ENCODE measurements at places on chromosomes 13 and 19.

- DNase-seq, result no peak
Observed at GRCh38 chr13:106527826-106528225, 7.6 kb downstream of the EFNB2 start.

DNA sequence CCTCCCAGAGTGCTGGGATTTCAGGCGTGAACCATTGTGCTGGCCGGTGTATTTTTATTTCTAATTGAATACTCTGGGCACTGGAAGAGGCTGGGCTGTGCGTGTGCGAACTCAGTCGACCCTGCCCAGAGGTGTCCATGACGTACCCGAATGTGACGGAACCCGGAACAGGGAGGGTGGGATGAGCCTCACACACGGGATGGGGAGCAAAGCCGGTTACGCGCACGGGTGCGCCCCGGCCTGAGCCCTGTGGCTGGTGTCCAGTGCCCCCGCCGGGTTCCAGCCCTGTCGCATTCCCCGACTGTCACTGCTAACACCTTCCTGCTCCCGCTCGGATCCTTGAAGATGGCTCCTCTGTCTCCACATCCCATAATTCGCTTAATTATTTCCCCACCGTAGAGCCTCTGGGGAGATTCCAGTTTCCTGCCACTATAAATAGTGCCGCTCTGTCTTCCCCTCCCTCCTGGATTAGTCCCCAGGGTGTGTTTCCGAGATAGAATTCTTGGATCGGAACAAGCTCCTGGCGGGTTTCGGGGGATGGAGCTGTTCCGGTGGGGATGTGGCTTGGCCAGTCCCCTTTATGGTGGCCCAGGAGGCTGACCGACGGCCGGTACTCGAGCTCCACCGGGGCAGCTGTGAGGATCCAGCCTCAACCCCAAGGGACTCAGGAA lies 22.0 kb downstream of the SBNO2 start:
- DNase-seq, result no peak

DNA sequence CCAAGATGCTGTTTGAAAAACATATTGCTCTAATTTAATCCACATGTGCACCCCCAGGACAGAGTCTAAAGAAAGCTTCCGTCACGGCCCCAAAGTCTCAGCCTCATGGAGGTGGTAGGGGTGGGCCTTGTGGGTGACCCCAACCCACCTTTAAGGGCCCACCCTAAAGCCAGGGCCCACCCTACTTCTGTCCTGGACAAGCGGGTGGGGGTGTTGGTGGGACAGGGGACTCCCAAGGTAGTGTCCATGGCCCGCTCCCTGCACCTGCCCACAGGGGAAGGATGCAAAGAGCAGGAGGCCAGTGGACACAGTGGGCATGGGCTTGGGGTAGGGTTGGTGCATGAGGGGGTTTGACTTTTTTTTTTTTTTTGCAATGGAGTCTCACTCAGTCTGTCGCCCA lies 66.8 kb downstream of the KCTD15 start:
- no peak for DNase-seq

- DNase-seq, result no peak
Observed at GRCh38 chr13:57634839-57635165, 3.3 kb downstream of the PCDH17 start.

DNA sequence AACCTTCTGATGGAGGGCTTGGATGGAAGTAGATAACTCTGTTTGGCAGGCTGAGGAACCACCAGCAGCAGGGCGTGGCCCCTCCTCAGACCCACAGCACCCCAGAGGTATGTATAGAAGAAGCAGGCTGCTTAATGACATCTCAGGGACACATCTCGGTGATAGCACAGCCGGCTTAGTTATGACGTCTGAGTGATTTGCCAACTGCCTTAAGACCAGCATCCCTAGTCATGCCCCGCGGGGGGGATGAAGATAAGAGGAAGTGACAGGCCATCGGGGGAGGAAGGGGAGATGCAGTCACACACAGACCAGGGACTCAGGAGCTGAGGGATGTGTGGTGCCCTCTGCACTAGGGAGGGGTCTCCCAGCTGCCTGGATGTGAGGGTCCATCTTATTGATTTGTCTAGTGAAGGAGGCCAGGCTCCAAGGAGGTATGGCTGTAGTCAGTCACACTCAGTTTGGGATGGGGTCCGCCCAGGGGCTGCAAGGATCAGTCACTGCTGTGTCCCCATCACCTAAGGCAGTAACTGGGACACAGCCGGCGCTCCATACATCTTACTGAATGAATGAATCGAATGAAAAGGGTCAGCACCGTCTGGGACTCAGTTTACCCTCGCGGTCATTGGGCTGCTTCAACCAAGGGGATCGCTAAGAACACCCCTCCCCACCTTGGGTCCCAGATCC lies 19.2 kb upstream of the ERCC1 start:
- DNase-seq, result no peak

GRCh38 chr13:50766013-50766412 lies 77.5 kb downstream of the DLEU7 start:
- no peak for DNase-seq

DNA sequence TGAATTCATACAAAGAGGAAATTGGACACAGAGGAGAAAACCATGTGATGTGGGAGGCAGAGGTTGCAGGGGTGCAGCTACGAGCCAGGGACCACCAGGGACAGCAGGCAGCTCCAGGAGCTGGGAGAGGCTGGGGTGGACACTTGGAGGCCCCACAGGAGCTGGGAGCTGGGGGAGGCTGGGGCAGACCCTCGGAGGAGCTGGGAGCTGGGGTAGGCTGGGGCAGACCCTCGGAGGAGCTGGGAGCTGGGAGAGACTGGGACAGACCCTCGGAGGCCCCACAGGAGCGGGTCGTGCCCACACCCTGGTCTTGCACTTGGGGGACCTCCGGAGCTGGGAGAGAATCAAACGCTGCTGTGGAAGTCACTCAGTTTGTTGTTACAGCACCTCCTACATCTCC lies 141.7 kb downstream of the SOX1 start:
- DNase-seq, result no peak

DNA sequence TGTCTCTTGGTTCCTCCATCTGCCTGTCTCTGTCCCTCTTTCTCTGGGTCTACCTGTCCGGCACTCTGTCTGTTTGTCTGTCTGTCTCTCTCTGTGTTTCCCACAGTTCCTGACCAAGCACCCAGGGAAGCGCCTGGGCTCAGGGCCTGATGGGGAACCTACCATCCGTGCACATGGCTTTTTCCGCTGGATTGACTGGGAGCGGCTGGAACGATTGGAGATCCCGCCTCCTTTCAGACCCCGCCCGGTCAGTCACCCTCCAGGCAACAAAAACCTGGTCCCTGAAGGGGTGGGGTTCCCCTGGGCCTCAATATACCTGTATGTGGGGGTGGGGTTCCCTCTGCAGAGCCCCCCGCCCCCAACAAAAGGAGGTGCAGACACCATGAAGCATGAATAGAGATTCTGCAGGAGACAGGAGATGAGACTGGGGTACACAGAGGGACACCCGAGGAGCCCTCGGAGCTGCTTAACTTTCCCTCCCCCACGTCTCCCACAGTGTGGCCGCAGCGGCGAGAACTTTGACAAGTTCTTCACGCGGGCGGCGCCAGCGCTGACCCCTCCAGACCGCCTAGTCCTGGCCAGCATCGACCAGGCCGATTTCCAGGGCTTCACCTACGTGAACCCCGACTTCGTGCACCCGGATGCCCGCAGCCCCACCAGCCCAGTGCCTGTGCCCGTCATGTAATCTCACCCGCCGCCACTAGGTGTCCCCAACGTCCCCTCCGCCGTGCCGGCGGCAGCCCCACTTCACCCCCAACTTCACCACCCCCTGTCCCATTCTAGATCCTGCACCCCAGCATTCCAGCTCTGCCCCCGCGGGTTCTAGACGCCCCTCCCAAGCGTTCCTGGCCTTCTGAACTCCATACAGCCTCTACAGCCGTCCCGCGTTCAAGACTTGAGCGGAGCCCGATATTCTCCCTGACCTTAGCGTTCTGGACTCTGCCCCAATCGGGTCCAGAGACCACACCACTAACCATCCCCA lies 2.6 kb upstream of the CACNG7 start:
- DNase-seq, result peak; percentile 34

GRCh38 chr13:104616990-104617389 lies 1550.8 kb upstream of the SLC10A2 start:
- no peak for DNase-seq

DNA sequence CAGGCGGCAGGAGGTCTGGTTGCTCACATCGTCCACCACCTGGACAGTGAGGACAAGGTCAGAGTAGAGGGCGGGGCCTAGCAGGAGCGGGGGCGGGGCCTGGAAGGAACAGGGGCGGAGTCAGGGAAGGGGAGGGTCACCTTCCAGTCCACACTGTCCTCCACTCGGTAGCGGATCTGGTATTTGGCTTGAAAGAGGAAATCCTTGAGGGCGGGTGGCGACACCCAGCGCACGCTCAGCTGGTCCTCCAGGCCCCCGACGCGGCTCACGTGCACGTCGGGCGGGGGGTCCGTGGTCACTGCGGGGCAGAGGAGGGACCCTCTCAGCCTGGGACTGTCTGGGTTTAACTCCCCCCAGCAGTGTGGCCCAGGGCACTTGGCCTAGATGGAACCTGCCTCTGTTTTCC lies 8.2 kb downstream of the REX1BD start:
- DNase-seq, result no peak

DNA sequence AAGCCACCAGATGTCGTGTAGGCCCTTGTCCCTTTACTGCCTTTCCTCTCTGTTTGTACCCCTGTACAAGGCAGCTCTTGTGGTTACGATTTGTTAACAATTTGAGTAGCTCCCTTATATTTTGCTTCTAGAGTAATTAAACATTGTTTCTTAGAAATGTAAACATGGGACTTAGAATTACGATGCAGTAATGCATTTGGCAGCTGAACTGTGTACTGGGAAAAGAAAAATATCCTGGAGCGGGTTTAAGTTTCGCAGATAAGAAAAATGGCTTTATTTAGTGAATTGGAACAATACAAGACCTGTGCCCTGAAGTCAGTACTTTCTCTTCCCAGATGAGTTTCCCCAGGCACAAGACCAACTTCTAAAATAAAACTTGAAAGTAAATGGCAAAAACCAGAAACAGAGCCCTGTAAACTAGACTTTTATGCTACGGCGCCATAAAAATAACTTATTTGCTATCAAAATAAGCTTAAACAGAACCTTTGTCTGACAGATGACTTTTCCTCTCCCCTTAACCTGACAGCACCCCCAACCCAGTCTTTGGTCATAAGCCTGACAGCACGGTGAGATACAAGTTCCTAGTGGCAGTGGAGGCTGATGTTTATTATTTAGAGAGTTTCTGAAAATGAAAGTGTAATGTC lies 63.0 kb downstream of the LRCH1 start:
- no peak for DNase-seq

DNA sequence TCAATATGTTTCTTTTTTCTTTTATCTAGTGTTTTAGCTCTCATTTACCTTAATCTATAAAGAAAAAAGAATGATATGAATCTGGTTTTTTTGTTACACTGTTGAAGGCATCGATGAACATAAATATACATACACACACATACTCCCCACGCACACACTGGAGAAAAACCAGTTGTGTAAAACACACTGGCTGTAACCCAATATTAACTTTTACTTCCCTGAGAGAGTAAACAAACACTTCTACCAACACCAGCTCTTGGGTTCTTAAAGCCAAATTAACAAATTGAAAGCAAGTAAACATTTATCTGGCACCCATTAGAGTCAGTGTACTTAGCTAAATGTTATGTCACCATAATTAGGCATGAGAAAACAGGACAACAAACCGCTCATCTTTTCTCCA lies 145.7 kb downstream of the ABCC4 start:
- DNase-seq, result no peak

GRCh38 chr19:13077240-13077639 lies 25.4 kb downstream of the LYL1 start:
- no peak for DNase-seq

DNA sequence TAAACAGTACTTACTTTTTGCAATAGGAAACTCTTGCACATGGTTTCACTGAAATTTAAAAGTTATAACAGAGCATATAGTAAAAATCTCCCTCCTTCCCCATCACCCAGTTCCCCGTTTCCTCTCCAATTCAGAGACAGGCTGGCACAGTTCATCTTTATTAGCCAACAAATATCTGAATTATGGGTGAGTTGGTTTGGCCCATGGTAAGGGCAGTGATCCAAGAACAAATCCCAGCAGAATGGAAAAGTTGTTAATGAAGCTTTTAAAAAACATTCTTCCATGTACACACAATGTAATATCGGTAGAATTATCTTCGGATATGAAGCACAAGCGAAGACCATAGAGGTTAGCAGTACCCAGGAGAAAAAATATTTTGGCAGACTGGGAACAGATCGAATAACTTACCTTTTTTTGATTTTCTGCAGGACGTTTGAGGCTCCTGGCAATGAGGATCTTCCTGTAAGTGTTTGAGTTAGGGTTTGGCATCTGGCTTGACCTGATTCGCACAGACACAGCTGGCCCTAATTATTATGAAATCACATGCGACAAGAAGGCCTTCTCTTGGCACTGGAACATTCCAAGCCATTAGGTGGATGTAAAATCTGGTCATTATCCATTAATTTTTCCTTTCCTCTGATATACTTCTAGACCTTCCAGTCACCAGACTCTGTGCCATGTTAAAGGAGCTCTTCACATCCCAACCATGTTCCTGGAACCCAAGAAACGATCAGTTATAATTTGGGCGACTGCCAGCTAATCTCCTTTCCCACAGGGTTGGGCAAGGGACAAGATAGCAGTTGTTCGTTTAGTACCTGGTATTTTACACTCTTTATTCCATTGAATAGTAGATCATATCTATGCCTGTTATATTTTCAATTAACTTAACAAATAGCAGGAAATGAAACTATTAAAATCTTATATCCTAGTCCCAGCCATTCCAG lies 139.4 kb upstream of the TSC22D1 start:
- DNase-seq, result no peak

DNA sequence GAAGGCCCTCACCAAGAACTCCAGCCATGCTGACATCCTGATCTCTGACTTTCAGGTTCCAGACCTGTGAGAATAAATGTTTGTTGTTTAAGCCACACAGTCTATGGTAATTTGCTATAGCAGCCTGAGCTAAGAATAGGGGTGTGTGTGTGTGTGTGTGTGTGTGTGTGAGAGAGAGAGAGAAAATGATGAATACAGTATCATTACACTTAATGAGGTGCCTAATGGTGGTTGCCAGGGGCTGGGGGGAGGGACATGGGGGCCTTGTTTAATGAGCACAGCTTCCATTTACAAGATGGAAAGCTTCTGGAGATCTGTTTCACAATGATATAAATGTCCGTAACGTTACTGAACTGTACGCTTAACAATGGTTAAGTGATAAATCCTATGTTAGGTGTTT lies 53.8 kb upstream of the LATS2 start:
- no peak for DNase-seq

DNA sequence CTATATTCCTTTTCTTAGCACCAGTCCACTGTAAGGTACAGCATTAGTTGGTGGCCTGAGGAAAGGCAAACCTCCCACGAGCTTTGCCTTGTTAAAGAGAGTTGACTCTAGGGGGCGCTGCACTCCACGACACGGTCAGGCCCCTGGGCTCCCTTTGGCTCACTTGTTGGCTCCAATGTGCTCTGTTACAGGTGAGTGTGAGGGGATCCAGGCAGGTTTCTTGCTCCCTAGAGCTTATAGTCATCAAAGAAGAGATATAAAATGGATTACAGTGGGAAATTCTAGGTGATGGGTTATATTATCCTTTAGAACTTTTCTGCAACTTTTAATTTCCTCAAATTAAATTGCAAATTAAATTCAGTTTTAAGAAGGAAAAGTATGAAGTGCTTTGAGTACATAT lies 3.7 kb downstream of the WDR87 start:
- DNase-seq, result peak; percentile 70

- DNase-seq, result no peak
Observed at GRCh38 chr13:97003071-97003470, 8.8 kb upstream of the OXGR1 start.

GRCh38 chr19:2039089-2039958 lies 11.7 kb downstream of the MKNK2 start:
- no peak for DNase-seq

- no peak for DNase-seq
Observed at GRCh38 chr13:110258876-110259631, 47.9 kb downstream of the COL4A1 start.

- no peak for DNase-seq
Observed at GRCh38 chr19:28864577-28865042, 348.3 kb downstream of the UQCRFS1 start.

Data from stimulated activated naive CD4-positive, alpha-beta T cell treated with Interleukin-2 at 50 U/mL for 16 hours (primary cell).